ENCODE measurements at places on chromosomes 6 and 20.

DNA sequence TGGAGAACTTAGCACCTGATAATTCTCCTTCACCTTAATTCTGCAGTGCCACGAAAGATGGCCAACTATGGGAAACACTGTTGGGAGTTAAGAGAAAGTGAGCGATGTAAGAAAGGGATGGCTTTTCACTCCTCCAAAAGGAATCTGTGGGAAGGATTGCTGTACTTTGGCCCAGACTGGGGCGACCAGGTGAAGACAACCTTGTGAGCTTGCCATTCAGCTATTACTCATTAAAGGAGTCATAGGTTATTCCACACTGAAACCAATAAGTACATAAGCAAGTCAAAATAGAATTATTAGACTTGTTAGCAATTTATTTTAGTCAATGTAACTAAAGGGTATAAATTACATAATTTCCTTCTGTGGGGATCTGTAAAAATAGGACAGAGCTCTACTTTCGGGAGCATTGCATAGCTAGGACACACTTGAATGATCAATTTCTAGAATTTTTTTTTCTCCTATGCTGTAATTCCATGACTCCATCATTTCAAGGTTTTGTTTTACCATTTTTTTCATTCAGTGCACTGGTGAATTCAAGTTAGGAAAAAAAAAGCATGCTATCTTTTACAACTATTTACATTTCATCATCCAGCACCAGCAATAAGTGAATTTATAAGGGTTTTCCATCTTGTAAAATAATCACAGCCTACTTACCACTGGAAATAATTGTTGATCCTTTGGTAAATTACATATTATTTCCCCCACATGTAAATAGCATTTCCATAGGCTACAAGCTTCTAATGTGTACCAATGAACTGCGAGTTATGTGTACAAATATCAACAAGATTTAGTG, 231.7 kb downstream of the SIM1 start:
- DNase-seq = no peak

- DNase-seq = no peak
Observed at GRCh38 chr6:144555066-144555465, 269.9 kb downstream of the UTRN start.

- DNase-seq = no peak
Observed at GRCh38 chr6:39530201-39530759, 194.9 kb downstream of the KIF6 start.

DNA sequence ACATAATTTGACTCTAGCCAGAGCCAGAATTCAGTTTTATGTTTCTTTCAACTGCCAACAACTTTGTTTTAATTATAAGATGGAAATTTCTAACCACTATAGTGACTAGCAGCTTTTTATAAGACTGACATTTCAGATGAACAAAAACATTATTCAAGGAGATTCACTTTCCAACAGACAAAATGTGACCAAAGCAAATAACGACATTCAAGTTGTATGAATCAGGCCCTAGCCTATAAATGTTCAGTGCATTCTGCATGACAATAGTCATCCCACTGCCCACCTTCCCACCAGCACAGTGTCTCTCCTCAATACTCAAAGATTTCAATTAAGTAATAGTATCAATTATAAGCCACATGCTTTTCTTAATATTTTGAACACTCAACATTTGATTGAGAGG, 200.7 kb downstream of the KHDC1L start:
- DNase-seq = no peak

- DNase-seq = no peak
Observed at GRCh38 chr6:24864343-24864742, 65.6 kb upstream of the ARMH2 start.

GRCh38 chr20:1809131-1809572, 86.1 kb upstream of the SIRPA start:
- no peak for DNase-seq

DNA sequence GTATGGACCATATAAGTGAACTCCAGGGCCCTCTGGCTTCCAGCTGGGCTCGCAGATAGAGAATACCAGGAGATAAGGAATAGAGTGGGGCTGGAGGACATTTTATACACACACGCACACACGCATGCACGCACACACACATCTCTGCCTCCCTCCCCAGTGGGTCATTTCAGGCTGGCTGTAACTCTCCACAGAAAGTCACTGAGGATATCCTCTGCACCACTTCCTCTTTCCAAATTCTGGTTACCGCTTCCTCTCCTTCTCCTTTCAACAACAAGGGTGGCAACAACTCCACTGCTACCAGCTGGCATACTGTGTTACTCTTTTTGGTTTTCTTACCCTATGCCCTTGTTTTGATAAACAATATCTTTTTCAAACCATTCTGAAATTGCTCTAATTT, 280.2 kb downstream of the COL12A1 start:
- no peak for DNase-seq

- DNase-seq = no peak
Observed at GRCh38 chr6:45447716-45448115, 70.0 kb upstream of the SUPT3H start.

DNA sequence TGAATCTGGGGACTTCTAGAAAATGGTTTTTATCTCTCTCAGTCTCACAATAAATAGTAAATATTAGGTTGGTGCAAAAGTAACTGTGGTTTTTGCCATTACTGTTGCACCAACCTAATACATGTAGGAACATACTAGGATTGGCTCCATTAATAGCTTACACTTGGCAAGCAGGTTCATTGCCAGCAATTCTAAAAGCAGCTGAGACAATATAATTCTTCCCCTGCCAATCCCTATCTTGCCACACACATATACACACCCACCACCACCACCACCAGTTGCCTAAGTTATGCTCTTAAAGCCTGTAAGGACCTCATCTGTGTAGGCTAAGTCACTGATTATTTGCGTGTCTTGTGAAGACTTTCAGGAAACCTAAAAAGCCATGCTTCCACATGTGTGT, 145.1 kb downstream of the KIF16B start:
- DNase-seq = no peak

GRCh38 chr20:43681991-43682410, 15.1 kb downstream of the MYBL2 start:
- DNase-seq = no peak
